ENCODE measurements at places on chromosomes 6 and 20.

- DNase-seq: no peak
Measured at GRCh38 chr6:106051226-106051625, 34.9 kb upstream of the PRDM1 start.

- no peak for DNase-seq
Measured at GRCh38 chr20:44644667-44645131, 6.8 kb downstream of the ADA start.

- DNase-seq: no peak
Measured at GRCh38 chr6:124368131-124368530, 564.5 kb downstream of the NKAIN2 start.

GRCh38 chr20:57576002-57576401 lies 15.1 kb downstream of the PCK1 start:
- DNase-seq: no peak

- no peak for DNase-seq
Measured at GRCh38 chr6:73515204-73515655, 5.6 kb downstream of the EEF1A1 start.

- DNase-seq: no peak
Measured at GRCh38 chr6:28140616-28141015, 1.1 kb upstream of the ZKSCAN8 start.
